ENCODE measurements at places on chromosomes 5 and 9.

DNA sequence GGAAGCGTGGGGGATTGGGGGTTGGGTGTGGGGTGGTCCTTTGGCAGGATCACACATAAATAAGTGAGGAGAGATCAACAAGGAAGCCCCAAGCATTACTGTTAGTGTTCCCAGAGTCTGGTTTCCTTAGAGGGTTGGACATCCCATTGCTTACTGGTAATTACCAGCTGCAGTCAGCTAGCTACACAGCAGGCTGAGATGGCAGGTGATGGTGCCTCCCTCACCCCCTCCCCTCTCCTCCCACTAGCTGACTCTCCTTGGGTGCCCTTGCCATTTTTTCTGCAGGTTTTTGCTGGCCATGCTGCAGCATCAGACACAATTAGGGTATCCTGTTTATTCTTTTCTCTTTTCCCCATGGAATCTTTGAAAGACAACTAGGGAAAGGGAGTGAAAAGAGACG lies 107.5 kb upstream of the TLR4 start:
- no peak for DNase-seq

DNA sequence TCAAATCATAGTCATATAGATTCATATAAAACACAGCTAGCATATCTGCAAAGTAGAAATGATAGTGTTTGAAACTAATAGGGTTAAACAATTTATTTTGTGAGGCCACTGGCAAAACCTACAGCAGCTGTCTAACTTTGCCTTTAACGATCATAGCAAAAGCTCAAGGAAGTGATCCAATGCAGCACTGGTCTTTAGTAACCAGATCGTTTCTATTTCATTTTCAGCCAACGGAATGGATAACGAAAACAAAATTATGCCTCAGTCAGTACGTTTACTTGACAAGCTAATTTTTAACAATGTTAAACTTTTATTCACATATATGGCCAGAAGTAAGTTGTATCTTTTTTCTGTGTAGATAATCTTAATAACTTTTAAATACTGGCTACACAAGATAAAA lies 17.7 kb downstream of the MLLT3 start:
- no peak for DNase-seq

GRCh38 chr9:125831054-125831453 lies 83.9 kb downstream of the PBX3 start:
- DNase-seq, result no peak

DNA sequence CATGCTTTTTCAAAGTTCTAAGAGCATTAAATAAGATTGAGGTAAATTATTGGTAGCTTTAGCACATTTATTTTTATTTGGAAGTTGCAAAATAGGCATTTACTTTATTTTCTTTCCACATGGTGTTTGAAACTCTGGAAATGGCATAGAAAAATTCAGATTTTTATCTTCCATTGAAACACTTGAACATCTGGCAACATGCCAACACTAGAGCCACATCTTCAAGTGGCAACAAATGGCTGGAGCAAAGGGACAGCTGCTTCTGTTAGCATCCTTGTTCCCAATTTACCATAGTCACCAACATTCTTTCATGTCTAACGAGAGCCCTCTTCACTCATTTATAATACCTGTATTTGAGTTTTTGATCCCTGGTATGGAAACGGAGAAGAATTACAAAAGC lies 539.9 kb downstream of the ZNF608 start:
- no peak for DNase-seq

- DNase-seq, result no peak
Measured at GRCh38 chr9:20662156-20662555, 21.9 kb upstream of the FOCAD start.

- DNase-seq, result no peak
Measured at GRCh38 chr9:122479062-122479461, 1.3 kb upstream of the OR1J1 start.

DNA sequence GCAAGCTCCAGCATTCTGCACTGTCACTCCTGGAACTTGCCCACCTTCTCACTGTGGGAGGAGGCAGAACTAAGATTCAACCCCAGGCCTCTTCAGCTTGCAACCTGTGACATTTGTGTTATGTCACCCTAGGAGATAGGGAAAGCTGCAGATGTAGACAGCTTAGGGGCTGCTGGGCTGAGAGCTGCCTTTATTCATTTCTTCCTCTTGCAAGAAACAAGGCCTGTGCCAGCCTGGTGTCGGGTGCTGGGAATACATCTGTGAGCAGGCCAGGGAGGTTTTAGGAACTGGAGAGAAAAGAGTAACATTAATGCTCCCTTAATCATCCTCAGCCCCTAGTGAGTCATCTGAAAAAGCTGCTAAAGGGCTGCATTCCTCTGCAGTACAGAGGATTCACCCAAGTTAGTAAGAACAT lies 101.8 kb downstream of the FGF18 start:
- DNase-seq, result peak; percentile 68

DNA sequence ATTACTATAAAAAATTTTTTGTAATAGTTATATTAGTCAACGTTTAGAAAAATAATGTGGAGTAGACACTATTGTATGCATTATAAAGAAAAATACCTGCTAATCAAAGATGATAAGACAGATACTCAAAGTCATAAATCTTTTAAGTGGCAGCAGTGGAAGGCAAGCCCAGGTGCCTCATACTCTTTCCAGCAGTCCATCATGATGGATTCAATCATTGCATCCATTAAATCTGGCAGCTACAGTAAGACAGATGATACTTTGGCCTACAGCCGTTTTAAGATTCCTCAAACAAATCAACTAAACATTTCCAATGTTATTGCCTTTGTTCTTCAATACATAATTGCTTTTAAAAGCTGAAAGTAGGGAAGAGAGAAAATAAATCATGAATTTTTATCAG lies 1392.9 kb upstream of the NUDT12 start:
- no peak for DNase-seq

DNA sequence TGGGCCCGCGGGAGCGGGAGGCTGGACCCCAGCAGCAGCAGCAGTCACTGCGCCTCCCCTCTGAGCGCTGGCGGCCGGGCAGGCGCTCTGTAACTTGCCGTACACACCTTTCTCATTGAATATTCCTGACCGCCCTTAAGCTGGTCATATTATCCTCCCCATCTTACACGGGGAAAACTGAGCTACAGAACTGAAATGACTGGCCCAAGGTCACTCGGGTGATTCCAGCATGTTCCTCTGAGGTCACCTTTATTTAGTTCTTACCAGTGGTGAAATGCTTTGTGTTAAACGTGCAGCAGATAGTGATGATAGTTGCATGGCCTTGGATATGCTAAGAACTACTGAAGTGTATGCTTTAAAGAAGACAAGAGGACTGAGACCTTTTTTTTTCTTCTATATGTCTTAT lies 607 bp downstream of the UQCRQ start:
- no peak for DNase-seq

GRCh38 chr9:129023908-129024233 lies 4.3 kb downstream of the SH3GLB2 start:
- no peak for DNase-seq

DNA sequence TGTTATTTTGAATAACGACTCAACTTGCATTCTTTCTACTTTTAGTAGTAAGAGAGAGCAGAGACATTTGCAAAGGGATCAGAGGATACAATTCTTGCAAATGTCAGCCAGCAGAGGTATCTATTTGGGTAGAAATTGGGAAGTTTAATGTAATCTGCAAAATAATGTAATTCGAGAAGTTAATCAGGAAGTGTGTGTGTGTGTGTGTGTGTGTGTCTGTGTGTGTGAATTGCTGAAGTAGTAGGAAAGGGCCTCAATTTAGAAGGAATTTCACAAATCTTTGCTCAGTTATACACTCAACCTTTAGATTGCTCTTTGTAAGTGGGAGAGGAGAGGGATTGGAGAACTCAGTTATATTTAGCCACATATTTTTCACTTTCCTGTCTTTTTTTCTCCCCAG lies 11.0 kb upstream of the IFNA1 start:
- DNase-seq, result no peak

DNA sequence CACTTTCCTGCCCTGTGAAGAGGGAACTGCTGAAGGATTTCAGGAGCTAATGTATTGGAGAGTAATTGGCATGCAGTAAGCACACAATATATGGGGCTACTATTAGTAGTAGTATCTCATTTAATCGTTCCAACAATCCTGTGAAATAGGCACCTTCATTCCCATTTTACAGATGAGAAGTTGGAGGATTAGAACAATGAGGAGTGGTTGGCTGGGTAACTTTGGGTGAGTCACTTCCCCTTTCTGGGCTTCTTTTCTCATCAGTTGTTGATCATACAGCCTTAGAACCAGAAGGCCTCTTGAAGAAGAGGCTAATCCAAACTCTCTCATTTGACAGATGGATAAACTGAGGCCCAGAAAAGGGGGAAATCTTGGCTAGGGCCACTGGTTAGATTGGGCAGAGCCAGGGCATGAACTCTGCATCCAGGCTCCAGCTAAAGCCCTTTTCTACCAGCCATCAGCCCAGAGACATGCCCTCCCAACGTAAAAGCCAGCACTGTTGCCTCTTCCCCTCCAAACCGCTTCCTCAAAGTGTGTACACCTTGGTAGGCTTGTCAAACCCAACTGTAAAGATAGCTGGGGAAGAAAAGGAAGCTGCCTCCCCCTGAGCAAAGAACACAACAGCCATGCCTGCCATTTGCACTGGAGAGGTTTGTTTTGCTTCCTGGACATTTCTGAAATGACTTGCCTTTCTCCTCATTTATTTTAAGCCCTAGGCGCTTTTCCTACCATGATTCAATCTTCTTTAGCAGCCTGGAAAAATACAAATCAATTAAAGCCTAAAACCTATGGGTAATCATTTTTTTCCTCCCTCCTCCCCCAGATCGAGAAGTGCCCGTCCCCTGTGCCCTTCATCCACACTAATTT lies 992 bp downstream of the SPACA9 start:
- DNase-seq, result no peak

DNA sequence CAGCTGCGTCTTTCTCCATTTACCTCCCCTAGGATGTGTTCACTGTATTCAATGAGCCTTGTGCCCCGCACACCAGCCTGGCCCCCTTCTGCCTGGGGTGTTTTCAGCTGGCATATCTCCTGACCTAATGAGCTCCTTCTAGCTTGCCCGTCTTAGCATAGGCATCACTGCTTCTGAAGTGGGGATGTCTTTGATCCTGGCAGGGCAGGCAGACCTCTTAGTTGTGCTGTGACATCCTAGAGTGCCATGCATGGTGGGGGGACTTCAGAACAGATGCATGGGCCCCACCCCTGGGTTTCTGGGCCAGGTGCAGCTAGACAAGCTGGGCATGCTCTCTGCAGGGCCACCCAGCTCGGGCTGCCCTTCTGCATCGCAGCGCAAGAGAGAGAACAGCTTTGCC lies 172.7 kb downstream of the GADD45G start:
- no peak for DNase-seq

- no peak for DNase-seq
Measured at GRCh38 chr5:163535290-163535689, 29.9 kb downstream of the MAT2B start.

DNA sequence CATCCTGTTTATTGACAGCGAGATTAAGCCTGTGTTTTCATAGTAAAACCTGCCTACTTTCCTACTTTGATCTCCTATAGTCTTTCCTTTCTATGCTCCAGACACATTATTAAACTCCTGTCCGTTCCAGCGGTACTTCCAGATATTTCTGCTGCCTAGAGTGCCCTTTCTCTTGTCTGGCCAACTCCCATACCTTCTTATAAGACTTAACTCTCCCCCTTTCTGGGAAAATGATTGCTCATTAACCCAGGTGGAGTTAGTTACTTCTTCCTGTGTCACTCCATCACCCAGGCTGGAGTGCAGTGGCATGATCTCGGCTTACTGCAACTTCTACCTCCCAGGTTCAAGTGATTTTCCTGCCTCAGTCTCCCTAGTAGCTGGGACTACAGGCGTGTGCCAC lies 33.1 kb downstream of the KDM4C start:
- no peak for DNase-seq

DNA sequence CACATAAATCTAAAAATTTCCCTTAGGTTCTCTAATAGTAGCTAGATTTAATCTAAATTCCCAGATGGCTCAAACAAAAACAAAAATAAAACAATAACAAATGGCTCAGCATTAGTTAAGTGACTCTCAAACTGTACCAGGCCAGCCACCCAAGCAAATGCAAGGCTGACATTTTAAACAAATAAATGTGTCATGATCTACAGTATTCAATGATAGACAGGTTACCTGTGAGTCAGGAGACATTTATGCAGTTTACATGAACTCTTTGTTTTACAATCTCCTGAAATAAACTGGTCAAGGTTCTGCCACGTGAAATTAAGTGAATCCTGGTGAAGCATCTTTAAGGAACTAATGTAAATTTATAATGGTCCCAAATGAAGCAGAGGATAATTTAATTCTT lies 580.2 kb upstream of the PTPRD start:
- no peak for DNase-seq

GRCh38 chr9:134502809-134503211 lies 138.8 kb upstream of the COL5A1 start:
- peak; percentile 71 for DNase-seq

DNA sequence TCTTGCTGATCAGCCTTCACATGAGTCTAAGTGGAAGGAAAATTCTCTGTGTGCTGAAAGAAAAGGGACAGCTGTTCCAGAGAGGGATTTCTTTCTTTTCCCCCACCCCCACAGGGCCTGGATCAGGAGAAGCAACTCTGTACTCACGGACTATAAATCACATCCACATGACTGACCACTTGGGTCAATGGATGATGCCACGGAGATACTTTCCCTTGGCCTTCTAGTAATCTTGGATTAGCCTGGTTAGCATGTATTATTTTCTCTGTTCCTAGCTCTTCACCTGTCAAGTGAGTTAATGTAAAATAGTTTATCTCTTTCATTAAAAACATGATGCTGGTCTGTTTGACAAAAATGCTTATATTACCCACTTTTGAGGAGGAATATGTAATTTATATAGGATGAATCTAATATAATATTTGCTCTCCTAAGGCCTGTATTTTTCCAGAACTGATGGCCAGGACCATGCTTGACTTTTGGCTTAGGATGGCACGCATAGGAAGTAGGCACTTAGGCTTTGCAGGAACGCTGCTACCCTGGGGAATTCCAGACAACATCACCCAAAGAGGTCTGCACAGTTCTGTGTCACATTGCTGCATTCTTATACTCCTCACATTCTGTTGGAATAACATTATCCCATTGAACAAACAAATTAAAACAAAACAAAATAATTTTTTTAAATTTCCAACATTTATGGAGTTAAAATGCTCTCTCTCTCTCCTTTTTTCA lies 892.1 kb downstream of the TLE1 start:
- no peak for DNase-seq

DNA sequence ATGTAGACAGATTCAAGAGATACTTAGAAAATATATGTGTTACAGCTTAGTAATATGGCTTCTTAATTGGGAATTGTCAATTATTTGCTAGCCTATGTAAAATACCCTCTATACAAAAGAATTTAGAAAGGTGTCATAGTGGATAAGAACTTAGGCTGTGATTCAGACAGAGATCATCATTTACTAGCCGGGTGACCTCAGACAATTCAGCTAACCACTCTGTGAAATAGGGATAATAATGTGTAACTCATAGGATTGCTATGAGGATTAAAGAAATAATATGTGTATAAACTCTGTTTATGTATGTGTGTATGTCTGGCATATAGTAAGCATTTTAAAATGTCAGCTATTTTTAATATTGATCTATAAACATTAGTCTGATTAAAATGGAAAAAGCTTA lies 5.9 kb upstream of the LARS1 start:
- no peak for DNase-seq

- no peak for DNase-seq
Measured at GRCh38 chr5:102595332-102595731, 96.5 kb upstream of the SLCO6A1 start.

GRCh38 chr5:81181576-81182316 lies 51.4 kb upstream of the CKMT2 start:
- DNase-seq, result no peak

- DNase-seq, result peak; percentile 36
Measured at GRCh38 chr5:78008356-78008967, 232.3 kb upstream of the TBCA start.
